ENCODE measurements at places on chromosomes 13 and 19.

DNA sequence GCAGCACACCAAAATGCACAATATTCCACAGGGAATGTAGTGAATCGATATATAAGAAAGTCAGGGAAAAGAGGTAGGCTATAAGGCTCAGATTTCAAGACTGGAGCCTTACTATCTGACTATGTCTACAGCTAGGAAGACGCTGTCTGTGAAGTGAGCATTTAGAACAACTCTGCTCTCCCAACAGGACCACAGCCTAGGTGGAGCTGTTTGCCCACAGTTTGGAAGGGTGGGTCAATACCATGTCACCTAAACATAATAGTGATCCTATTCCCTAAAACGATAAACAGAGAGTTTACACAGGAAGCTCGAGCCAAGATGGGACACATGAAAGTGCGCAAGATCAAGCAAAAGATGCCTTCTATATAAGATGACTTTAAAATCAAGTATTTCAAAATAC, 2486.0 kb upstream of the PCDH20 start:
- no peak for DNase-seq

GRCh38 chr13:105514401-105514800, 1021.1 kb downstream of the EFNB2 start:
- no peak for DNase-seq

DNA sequence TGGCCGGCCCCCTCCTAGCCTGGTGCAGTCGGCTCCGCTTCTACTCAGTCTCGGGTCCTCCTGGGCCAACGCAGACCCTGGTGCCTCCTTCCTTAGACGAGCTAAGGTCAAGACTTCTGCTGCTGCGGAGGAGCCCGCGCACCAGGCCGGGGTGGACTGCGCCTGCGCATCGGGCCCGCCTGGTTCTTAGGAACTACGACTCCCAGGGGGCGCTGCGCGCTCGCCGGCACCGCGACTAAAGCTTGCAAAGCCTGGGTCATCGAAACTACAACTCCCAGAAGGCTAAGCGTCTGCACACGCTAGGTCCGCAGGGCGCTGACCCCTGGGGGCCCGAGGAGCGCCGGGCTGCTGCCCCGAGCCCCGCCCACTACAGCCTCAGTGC, at the start of gene ZNF835:
Gene ZNF835 (minus strand): TSS at position 145 of the 382 bp plus-strand sequence. CDS start 6,559 bp downstream, outside the sequence.
- no peak for DNase-seq

GRCh38 chr19:8116437-8117293, 32.7 kb downstream of the FBN3 start:
- DNase-seq = no peak

GRCh38 chr19:14577885-14578427, 4.9 kb upstream of the CLEC17A start:
- no peak for DNase-seq

DNA sequence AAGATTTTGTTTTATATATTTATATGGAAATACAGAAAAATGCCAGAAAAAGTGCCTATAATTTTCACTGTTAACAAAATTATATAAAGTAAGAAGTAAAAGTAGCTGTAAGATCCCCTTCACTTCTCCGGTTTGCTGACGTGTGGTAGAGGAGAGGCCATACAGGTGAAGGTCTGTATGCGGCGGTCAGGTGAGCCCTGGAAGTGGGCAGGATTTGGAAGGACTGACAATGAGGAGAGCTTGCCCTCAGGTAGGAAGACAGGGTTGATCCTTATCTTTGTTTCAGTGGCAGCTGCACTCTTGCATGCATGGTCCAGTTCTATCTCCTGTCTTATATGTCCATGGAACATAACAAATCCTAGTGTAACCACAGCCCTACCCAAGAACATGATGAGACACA, 16.9 kb upstream of the TFDP1 start:
- DNase-seq = no peak

DNA sequence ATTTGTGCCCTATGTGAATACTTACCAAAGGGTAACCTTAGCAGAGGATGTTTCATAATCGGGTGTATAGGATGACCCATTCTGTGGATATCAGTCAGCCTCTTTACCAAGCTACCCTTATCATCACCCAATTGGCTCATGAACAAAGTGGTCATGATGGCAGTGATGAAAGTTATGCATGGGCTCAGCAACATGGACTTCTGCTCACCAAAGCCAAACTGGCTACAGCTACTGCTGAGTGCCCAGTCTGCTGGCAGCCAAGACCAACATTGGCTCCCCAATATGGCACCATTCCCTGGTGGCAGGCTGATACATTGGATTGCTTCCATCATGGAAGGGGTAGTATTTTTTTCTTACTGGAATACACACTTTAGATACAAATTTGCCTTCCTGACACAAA, 5.7 kb upstream of the ZNF461 start:
- no peak for DNase-seq

GRCh38 chr13:71866335-71867130, 471 bp downstream of the DACH1 start:
- no peak for DNase-seq
